ENCODE measurements at places on chromosomes 5 and 9. TPM values are rescaled to one million over a fixed set of nuclear protein-coding genes. Genes with fewer than 3 reads are reported as not detected.

Gene PCDHGA1
- 9.1 TPM for total RNA-seq

Gene CDO1
- total RNA-seq = 91.7 TPM

Gene PFN3
- 1.6 TPM for total RNA-seq

Gene PIP5KL1
- 3.4 TPM for total RNA-seq

Gene ACOT12
- total RNA-seq = 5.0 TPM

Gene COL27A1
- 2.5 TPM for total RNA-seq

Gene CDC20B
- total RNA-seq = 0.31 TPM

Gene CATSPER3
- total RNA-seq = not detected

Gene IFNB1
- not detected for total RNA-seq

Gene SYNPO
- 4.4 TPM for total RNA-seq

Gene CACFD1
- 27.2 TPM for total RNA-seq

Gene CNTNAP3
- total RNA-seq = 84.8 TPM

Gene PCDHB6
- total RNA-seq = 5.6 TPM

Data from parietal lobe (tissue), 2 donors.